Spinal cord (tissue), 10 donors: ENCODE measurements at places on chromosomes 7 and 10. TPM values are rescaled to one million over a fixed set of nuclear protein-coding genes. Genes with fewer than 3 reads are reported as not detected.
A peak's percentile ranks its signal among the peaks of the same experiment; 100 is the strongest.

The ZNF92 gene
- 15.2 TPM for total RNA-seq

The ARHGAP22 gene
- total RNA-seq, result 6.2 TPM

The TCERG1L gene
- 1.9 TPM for total RNA-seq

The PLPP4 gene
- total RNA-seq, result 12.2 TPM

GRCh38 chr7:84195295-84196060 lies 889 bp upstream of the SEMA3A start:
- H3K27me3 ChIP-seq, result no peaks in the 10 kb centered on the region
- DNase-seq, result no peak
- no peaks in the 10 kb centered on the region for H3K36me3 ChIP-seq
- H3K27ac ChIP-seq, result peak overlapping the region; percentile 68
- H3K4me1 ChIP-seq, result no peaks in the 10 kb centered on the region

- no peaks in the 10 kb centered on the region for H3K27me3 ChIP-seq
- no peaks in the 10 kb centered on the region for H3K36me3 ChIP-seq
- H3K4me3 ChIP-seq, result no peak overlapping the region
- H3K27ac ChIP-seq, result no peak overlapping the region
- DNase-seq, result no peak
Measured at GRCh38 chr7:106569500-106569929, 91.4 kb downstream of the CCDC71L start.

DNA sequence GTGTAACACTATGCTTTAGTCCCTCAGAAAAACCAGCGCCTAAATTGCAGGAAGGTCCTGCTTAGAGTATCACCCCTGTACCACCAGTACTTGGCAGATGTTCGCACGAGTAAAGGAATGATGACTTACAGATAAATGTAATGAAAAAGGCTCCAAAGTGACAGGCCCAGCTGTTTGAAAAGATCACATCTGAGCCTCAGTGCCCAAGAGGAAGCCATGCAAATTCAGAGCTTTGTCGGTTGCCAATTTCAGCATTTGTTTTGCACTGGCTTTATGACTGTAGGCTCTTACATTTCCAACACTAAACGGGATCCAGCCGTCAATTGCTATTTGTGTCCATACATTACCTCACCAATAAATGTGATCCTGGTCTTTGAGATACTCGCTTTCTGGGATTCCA lies 60.6 kb upstream of the GAD2 start:
- no peak for DNase-seq
- no peak overlapping the region for H3K4me3 ChIP-seq
- no peaks in the 10 kb centered on the region for H3K4me1 ChIP-seq

DNA sequence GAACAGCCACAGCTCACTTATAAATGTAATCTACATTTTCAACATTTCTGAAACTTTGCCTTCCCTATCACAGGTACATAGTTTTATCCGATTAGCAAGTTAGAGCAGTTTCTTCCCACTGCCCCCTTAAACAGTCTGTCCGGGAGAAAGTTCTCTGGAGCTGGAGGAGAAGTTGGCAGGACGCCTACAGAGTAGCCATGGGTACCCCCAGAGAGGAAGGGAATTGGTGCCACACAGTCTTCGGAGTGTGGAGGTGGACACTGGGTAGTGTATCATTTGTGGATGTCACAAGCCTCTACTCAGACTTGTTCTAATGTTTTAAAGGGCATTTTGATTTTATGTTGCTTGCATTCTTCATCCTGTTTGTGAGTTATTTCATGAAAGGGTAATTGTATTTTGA lies 39.0 kb downstream of the TAF3 start:
- no peak overlapping the region for H3K4me3 ChIP-seq
- peak; percentile 68 for DNase-seq
- H3K27ac ChIP-seq, result peak overlapping the region; percentile 61
- no peaks in the 10 kb centered on the region for H3K36me3 ChIP-seq
- peaks cover 5% of the 10 kb centered on the region for H3K4me1 ChIP-seq
- H3K27me3 ChIP-seq, result no peaks in the 10 kb centered on the region

GRCh38 chr7:69635555-69636185 lies 37.4 kb downstream of the AUTS2 start:
- no peak overlapping the region for H3K27ac ChIP-seq
- peaks cover 5% of the 10 kb centered on the region for H3K4me1 ChIP-seq

- H3K36me3 ChIP-seq, result peaks cover 41% of the 10 kb centered on the region
- H3K27ac ChIP-seq, result no peak overlapping the region
- no peaks in the 10 kb centered on the region for H3K27me3 ChIP-seq
- H3K4me3 ChIP-seq, result no peak overlapping the region
Measured at GRCh38 chr10:70426823-70427222, 14.7 kb downstream of the NODAL start.

DNA sequence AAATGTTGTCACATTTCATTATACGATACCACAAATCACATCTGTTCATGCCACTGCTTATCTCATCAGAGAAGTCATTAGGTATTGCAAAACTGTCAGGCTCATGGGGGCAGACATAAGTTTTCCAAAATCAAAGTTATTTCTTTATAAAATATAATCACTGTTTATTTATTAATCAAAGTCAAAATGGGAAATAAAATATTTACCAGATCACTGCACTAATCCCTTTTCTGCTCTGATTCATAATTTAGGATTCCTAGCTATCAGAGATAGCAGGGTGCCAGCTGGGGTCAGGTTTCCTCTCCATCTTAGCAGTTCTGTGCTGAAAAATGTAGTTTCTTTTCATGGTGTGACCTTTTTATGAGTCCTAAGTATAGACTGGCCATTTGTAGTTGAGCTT lies 117.7 kb upstream of the LANCL2 start:
- no peak for DNase-seq
- no peak overlapping the region for H3K27ac ChIP-seq
- H3K36me3 ChIP-seq, result no peaks in the 10 kb centered on the region
- no peak overlapping the region for H3K4me3 ChIP-seq
- no peaks in the 10 kb centered on the region for H3K27me3 ChIP-seq

DNA sequence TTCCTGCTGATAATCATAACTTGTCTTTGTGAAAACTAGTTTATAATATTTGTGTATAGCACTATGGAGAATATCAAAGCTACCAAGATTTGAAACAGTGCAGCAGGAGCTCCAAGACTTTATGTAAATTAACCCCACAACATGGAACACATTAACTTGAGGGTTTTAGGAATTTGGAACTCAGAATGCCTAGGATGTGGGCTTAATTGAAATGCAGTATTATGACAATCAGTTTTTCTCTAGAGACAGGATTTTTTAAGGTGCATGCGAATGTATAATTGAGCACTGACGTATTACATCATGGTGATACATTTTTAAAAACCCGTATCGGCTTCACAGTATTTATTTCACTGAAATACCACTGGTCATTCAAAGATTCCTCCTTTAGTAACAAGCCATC lies 313.1 kb upstream of the DGKB start:
- H3K4me3 ChIP-seq, result no peak overlapping the region
- H3K27ac ChIP-seq, result no peak overlapping the region
- H3K36me3 ChIP-seq, result no peaks in the 10 kb centered on the region
- no peaks in the 10 kb centered on the region for H3K4me1 ChIP-seq
- no peak for DNase-seq

- DNase-seq, result peak; percentile 93
- peak within 1 kb of the TSS; percentile 87 for H3K4me3 ChIP-seq
- no peaks in the 10 kb centered on the region for H3K36me3 ChIP-seq
Measured at GRCh38 chr7:80134536-80135308, at the start of gene GNAI1. Gene GNAI1, plus strand, starts transcription at chr7:80134831. Its CDS starts 330 bp downstream, at chr7:80135161.

DNA sequence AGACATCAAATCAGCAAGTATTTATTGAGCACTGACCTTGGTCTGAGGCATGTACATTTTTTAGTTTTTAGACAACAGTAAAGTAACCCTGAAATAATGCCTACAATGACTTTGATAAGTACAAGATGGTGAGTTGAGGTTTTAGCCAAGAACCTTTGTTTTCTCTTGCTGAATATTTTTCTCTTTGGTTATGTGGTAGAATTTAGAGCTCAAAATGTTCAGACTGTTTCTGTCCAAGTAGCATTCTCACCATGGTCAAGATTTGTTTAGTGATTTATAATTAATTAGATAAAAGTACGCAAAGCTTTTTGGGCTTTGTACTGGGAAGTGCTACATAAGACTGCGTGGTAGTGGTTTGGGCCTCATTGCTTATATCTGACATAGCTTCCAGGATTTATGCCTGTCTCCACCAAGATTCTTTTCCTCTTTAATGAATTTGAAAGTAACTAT lies 102.4 kb downstream of the KAT6B start:
- H3K4me1 ChIP-seq, result peaks cover 26% of the 10 kb centered on the region
- H3K4me3 ChIP-seq, result no peak overlapping the region
- DNase-seq, result no peak

DNA sequence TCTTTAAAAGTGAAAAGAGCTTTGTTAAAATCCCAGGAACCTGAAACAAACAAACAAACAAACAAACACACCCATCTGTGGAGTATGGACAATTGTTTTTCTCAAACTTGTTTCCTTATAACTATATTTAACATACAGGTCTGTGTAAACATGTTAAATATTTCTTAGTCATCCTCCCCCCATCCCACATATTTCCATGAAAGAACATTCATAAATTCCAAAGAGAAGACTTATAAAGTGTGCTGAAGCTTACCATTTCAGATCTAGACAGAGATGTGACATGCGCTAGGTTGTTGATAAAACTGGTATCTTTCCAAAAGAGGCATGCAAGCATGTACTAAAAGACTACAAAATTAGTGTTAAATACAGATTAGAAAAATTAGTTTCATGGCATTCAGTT lies 6.5 kb downstream of the FKBP14 start:
- no peak for DNase-seq
- H3K27ac ChIP-seq, result no peak overlapping the region
- no peaks in the 10 kb centered on the region for H3K4me1 ChIP-seq
- H3K4me3 ChIP-seq, result no peak overlapping the region
- H3K36me3 ChIP-seq, result peaks cover 6% of the 10 kb centered on the region
- H3K27me3 ChIP-seq, result no peaks in the 10 kb centered on the region

DNA sequence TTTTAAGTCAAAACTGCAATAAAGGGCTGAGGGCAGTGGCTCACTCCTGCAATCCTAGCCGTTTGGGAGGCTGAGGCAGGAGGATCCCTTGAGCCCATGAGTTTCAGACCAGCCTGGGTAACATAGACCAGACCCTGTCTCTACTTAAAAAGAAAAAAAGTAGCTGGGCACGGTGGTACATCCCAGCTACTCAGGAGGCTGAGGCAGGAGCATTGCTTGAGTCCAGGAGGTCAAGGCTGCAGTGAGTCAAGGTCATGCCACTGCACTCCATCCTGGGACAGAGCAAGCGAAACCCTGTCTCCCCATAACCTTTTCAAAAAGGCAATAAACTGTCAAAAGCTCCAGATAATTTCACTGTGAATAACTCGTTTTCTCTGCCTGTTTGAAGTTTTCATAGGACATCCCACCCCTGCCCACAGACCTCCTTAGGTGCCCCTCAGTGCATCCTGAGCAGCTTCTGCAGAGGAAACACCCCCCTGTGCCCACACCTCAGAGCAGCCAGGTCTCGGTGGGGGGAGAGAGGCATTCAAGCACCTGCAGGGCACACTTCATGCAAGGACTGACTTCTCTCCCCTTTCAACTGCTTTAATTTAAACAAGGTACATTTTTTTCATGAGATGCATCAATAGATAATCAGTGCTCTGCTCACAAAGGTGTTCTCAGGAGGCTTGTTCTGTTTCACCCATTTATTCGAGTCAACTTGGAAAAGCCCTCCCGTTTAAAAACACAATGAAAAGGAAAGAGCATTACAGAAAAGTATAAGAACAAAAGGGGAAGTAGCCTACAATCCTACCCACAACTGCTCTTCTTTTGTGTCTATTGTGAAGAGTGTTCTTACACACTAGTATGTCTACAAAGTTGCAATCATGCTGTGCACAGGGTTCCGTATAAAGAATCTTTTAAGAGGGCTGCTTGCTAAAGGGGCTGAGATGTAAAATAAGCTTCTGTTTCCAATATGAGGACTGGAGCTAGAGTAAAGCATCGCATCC lies 104.9 kb downstream of the KMT2E start:
- no peaks in the 10 kb centered on the region for H3K27me3 ChIP-seq
- peaks cover 6% of the 10 kb centered on the region for H3K36me3 ChIP-seq
- H3K27ac ChIP-seq, result no peak overlapping the region
- DNase-seq, result no peak
